ENCODE measurements at places on chromosomes 2 and 18. TPM values are rescaled to one million over a fixed set of nuclear protein-coding genes. Genes with fewer than 3 reads are reported as not detected.

NDUFV2 gene
- 299 TPM for total RNA-seq

GRCh38 chr2:3460156-3460555 is 59.2 kb downstream of the ADI1 start:
- H3K27ac ChIP-seq, result peak overlapping the region; percentile 79
- H3K27me3 ChIP-seq, result no peaks in the 10 kb centered on the region
- no peaks in the 10 kb centered on the region for H3K36me3 ChIP-seq
- peak; percentile 59 for DNase-seq
- H3K4me3 ChIP-seq, result no peak overlapping the region

CD302 gene
- 6.7 TPM for total RNA-seq

CRACDL gene
- total RNA-seq, result 18.2 TPM

TLX2 gene
- not detected for total RNA-seq

KRTCAP3 gene
- total RNA-seq, result not detected

FEV gene
- total RNA-seq, result not detected

DNA sequence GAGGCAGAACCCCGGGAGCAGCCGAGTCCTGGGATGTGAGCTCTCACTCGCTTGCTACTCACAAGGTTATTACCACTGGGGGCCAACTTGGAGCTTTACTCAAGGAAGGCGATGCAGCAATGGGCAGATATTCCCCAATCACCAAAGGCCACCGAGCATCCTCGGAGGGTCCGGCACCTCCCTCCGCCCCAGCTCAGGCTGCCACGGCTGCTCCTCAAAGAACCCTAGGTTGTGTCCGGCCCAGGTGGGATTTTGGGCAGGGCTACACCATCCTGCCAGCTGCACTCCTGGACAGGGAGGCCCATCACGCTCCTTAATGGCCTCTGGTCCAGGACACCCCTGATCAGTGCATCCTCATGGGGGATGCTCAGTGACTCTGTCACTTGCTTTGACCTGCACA is 24.8 kb downstream of the FBLN7 start:
- no peaks in the 10 kb centered on the region for H3K27me3 ChIP-seq
- H3K27ac ChIP-seq, result no peak overlapping the region
- no peak for DNase-seq
- H3K36me3 ChIP-seq, result no peaks in the 10 kb centered on the region

DNA sequence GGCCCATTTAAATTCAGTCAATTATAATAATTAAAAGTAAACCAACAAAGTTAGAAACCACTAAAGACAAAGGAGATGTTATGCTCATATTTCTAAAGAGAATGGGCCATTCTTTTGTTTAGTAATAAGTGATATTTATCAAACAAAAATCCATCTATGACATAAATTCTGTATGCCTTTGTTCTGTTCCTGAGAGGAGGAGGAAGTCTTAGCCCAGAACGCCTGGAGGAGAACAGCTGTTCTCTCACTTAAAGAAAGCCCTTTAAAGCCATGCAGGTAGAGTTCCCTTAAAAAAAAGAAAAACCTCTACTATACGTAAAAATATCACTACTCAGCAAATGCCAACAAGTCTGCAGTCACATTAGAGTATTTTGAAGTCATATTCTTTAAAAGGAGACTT is 15.5 kb downstream of the LAMA1 start:
- no peak overlapping the region for H3K4me3 ChIP-seq
- no peaks in the 10 kb centered on the region for H3K36me3 ChIP-seq
- H3K27ac ChIP-seq, result no peak overlapping the region
- no peaks in the 10 kb centered on the region for H3K4me1 ChIP-seq
- H3K27me3 ChIP-seq, result no peaks in the 10 kb centered on the region

DNA sequence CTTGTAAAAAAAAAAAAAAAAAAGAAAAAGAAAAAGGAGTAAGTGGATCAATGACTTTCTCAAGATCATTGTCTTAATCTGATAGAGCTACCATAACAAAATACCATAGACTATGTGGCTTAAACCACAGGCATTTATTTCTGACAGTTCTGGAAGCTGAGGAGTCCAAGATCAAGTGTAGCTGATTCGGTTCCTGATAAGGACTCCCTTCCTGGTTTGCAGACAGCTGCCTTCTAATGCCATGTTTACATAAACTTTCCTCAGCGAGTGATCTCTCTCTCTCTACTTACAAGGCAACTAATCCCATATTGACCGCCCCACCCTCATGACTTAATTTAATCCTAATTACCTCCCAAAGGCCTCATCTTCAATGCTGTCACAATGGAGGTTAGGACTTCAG is 36.5 kb upstream of the SIX2 start:
- H3K36me3 ChIP-seq, result no peaks in the 10 kb centered on the region
- no peak for DNase-seq
- H3K27ac ChIP-seq, result no peak overlapping the region
- H3K27me3 ChIP-seq, result no peaks in the 10 kb centered on the region

SCN9A gene
- 0.59 TPM for total RNA-seq

REG1A gene
- not detected for total RNA-seq

CFC1 gene
- total RNA-seq, result not detected

DNA sequence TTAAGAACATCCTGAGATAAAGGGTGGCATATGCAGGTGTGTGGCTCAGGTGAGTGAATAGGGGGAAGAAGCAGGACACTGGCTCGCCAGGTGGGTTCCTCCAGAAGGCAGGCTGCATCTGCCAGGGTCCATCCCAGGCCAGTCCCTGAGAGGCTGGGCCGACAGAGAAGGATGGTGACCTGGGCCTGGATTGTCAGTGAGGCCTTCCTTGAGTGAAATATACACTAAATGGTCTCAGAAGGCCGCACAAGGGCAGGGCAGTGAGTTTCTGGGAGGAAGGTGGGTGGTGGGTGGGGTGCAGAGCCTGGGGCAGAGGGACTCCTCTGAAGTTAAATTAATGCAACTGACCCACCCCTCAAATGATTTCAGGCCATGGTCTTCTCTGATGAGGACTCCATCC is 182.1 kb downstream of the ANKRD30B start:
- no peaks in the 10 kb centered on the region for H3K36me3 ChIP-seq
- no peak for DNase-seq
- H3K27ac ChIP-seq, result no peak overlapping the region
- no peaks in the 10 kb centered on the region for H3K4me1 ChIP-seq
- H3K27me3 ChIP-seq, result no peaks in the 10 kb centered on the region

DNA sequence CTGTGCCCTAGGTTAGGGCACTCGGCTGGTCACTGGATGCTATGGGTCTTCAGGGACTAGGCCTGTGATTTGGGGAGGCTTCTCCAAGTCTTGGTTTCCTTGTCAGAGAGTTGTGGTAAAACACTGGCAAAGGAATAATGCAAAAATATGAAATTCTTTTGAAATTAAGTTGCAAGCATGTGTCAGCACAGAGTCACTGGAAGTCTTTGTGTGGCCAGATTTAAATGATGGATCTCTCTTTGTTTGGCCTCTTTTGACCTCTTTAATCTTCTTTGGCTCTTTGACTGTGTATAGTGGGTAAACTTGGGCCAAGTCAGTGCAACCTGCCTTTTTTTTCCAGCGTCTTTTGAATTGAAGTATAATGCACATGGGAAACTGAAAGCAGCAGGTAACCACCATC is 12.1 kb downstream of the HK2 start:
- no peaks in the 10 kb centered on the region for H3K36me3 ChIP-seq
- peaks cover 67% of the 10 kb centered on the region for H3K4me1 ChIP-seq
- H3K27me3 ChIP-seq, result no peaks in the 10 kb centered on the region
- peak overlapping the region; percentile 97 for H3K27ac ChIP-seq

DNA sequence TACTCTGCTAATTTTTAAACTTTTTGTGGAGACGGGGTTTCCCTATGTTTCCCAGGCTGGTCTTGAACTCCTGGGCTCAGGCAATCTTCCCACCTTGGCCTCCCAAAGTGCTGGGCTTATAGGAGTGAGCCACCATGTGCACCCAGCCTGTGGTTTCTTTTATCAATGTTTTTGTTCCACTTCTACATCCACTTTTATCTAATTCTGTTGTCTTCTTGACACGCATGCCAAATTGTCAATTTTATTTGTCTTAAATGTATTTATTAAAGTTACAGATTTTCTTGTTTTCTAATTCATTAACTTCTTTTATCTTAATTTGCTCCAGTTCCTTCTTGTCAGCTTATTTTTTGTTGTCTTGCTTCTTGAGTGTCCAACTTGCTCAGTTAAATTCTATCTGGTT is 43.8 kb upstream of the ASPRV1 start:
- H3K27ac ChIP-seq, result no peak overlapping the region
- peaks cover 15% of the 10 kb centered on the region for H3K4me1 ChIP-seq
- no peak for DNase-seq
- H3K27me3 ChIP-seq, result no peaks in the 10 kb centered on the region
- no peak overlapping the region for H3K4me3 ChIP-seq
- no peaks in the 10 kb centered on the region for H3K36me3 ChIP-seq

- no peaks in the 10 kb centered on the region for H3K27me3 ChIP-seq
- no peak overlapping the region for H3K4me3 ChIP-seq
- no peak overlapping the region for H3K27ac ChIP-seq
- no peaks in the 10 kb centered on the region for H3K4me1 ChIP-seq
- no peaks in the 10 kb centered on the region for H3K36me3 ChIP-seq
- DNase-seq, result no peak
Observed at GRCh38 chr2:165539985-165540384, 70.5 kb downstream of the CSRNP3 start.

DNA sequence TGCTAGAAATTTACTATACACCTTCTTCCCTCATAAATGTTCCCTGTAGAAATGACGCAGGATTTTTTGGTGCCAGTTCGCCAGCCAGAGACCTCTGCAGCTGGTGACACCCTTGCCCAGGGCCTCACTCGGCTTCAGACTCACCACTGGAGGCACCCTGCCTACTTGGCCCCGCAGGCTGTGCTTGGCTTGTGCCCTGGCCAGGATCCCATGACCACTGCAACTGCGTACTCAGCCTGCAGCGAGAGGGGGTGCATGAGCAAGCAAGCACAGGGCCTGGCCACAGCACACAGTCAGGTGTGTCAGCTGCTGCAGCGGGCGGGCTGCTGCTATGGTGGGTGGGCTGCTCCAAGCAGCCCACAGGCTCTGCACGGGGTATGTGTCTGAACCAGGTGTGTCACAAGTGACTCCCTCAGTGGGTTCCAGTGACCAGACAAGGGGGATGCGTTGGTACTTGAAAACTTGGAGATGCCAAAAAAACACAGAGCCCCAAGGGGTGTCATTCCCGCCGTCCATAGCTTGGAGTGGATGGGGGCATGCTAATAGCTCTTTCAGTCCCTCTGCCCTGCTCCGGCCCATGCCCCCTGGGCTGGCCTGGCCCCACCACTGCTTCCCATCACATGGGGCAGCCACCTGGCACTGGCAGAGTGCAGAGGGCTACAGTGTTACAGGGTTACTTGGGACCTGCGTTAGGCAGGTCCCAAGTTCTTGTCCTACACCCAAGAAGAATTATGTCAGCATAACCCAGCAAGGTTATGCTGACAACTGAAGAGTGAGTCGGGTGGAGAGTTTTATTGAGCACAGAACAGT is 46.6 kb upstream of the TANC1 start:
- H3K27ac ChIP-seq, result no peak overlapping the region
- no peak overlapping the region for H3K4me3 ChIP-seq
- DNase-seq, result no peak
- no peaks in the 10 kb centered on the region for H3K36me3 ChIP-seq

ERICH2 gene
- total RNA-seq, result not detected
